ENCODE measurements at places on chromosomes 2 and 18.

- DNase-seq: peak; percentile 92
These were observed 6.6 kb upstream of the PTMA start for GRCh38 chr2:231701456-231702373.

DNA sequence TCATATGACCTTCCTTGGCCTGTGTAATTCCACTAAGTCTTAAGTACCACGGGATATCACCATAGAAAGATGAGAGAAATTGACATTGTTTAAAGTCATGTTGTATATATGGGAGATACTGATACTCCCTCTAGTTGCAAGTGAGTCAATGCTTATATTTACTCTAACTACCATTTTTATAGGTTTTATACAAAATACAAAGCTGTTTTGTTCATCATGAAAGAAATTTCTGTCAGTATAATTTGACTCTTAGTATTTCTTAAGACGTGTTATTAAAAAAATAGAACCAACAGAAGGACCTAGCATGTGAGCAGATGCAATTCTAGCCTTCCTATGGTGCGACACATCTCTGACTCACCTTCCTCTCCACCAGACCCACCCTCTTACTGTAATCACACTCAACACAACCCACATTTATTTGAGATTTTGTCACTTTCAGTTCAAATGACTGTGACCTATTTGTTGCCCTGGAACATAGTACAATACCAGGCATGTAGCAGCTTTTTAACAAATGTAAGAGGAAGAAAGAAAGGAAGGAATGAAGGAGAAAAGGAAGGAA, 453.1 kb downstream of the CMPK2 start:
- DNase-seq: no peak

DNA sequence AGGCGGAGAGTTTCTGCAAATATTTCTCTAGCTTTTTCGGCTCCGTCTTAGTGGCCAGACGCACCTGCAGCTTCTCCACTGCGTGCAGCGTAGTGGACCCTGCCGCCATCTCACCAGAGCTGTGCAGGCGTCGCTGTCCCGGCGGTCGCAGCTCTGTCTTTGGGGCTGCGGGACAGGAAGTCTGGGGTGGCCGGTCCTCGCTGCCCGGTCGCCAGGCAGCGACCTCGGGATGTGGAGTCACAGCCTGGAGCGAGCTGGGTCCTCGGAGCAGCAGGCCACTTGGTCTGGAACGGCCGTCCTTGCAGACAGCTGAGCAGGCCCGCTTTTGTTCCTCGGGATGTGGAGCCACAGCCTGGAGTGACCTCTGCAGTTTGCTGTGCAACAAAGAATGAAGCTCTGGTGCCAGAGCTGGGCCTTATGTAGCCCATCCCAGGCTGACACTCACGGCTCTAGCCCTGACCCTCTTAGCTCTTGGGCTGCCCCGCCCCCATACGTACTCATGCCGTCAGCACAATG, at the start of gene ELOA2:
Gene ELOA2, minus strand, starts transcription at position 466 of the 516 bp plus-strand sequence. Its CDS starts 357 bp downstream, at position 109.
- no peak for DNase-seq

- no peak for DNase-seq
These were observed 6.5 kb upstream of the WNT6 start for GRCh38 chr2:218852911-218853667.

DNA sequence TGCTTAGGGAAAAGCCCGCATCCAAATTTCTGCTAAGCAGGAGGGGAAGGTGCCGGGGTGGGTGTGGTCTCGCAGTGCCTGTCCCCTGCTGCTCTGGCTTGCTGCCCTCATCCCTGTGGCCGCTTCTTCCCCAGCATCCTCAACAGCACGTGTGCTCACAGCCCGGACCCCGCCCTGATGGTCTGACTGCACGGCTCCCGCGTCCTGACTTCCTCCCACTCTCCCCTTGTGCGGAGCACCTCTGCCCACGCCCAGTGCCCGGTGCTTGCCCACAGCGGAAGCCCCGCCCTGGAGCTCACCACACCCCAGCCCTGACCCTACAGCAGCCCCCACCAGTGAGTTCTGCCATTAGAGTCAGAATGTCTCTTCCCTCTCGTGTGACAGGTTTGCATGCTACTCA, 277.9 kb downstream of the NDUFA10 start:
- no peak for DNase-seq

- no peak for DNase-seq
These were observed 100.5 kb upstream of the UNC80 start for GRCh38 chr2:209671020-209671680.

DNA sequence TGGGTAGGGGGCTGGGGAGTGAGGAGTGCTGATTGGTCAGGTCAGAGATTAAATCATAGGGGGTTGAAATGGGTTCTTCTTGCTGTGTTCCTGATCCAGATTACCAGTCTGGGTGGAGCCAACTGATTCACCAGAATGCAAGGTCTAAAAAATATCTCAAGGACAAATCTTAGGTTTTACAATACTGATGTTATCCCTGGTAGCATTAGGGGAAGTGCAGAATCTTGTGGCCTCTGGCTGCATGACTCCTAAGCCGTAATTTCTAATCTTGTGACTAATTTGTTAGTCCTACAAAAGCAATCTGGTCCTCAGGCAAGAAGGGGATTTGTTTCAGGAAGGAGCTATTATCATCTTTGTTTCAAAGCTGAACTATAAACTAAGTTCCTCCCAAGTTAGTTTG, 289.2 kb upstream of the KYNU start:
- no peak for DNase-seq

- no peak for DNase-seq
These were observed 516.6 kb upstream of the ZEB2 start for GRCh38 chr2:145036421-145037011.

- no peak for DNase-seq
These were observed 102.8 kb downstream of the HIBCH start for GRCh38 chr2:190216829-190217228.

GRCh38 chr2:28752631-28753376, 1.2 kb downstream of the PPP1CB start:
- DNase-seq: no peak

- DNase-seq: peak; percentile 85
These were observed at the start of gene ACVR1 for GRCh38 chr2:157876066-157876785. Gene ACVR1, minus strand, starts transcription at chr2:157876330. Its CDS starts 76,837 bp downstream, at chr2:157799493.

GRCh38 chr2:19256121-19256601, 102.3 kb downstream of the OSR1 start:
- peak; percentile 87 for DNase-seq

- DNase-seq: peak; percentile 56
These were observed 535.2 kb downstream of the METTL4 start for GRCh38 chr18:2036086-2036485.

- no peak for DNase-seq
These were observed 158.3 kb downstream of the WDSUB1 start for GRCh38 chr2:159128191-159128590.

DNA sequence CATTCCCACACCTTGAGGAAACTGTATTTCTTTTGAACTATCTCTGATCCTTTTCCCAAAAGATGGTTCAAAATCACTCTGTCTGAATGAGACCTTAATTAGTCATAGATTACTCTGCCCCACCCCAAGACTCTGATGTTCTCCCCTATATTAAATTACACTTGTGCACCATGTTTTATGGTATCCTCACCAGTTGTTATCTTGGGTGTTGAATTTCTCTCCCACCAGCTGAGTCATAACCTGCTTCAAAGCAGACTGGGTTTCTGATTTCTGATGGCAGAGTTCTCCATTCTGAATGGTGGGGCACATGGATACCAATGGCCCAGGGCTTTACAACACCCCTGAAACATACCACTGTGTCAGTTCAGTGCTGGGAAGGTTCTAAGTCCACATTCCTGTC, 15.0 kb downstream of the CDH20 start:
- DNase-seq: no peak

- no peak for DNase-seq
These were observed 5.7 kb downstream of the KLHL23 start for GRCh38 chr2:169739351-169739750.

DNA sequence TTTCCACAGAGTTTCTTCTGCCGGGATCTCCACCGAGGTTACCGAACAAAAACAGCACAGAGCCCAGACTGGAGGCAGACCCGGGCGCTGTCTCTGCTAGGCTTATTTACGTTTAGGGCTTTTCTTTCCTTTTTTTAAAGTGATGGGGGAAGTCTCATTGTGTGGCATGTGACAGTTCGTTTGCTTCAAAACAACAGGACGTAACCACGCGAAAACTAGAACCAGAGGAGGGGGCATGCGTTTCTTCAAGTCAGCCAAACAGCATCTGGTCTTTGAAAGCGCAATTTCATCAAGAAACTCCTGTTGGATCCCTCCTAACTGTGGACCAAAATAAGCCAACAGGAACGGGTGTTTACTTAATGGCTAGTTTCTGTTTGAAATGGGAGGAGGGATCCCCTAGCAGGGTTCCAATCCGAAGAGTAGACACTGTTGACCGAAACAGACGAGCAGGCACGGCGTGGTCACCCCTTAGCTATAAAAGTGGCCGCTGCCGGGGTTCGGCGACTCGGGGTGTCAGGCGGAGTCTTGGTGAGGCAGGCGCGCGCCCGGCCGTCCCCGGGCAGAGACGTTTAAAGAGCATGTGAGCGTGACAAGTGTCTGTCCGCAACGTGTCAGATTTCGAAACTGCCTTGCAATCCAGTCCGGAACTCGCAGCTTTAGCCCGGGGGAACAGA, 997 bp upstream of the TGIF1 start:
- no peak for DNase-seq

DNA sequence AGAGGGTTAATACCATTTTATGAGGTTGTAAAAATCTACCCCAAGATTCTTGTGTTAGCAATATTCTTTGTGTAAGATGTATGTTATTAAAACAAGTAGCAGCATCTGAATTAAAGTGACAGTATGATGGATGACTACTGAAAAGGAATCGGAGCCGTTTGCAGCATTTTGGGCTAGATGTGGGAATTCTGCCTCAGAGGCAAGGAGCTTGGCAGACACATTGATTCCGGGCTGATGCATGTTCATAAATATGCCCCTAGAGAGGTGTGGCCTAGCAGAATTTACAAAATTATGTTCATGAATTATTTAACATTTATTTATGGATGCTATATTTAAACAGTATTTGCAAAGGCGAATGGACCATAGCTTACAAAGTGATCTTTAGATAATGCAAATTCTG, 389.0 kb upstream of the ETAA1 start:
- no peak for DNase-seq

DNA sequence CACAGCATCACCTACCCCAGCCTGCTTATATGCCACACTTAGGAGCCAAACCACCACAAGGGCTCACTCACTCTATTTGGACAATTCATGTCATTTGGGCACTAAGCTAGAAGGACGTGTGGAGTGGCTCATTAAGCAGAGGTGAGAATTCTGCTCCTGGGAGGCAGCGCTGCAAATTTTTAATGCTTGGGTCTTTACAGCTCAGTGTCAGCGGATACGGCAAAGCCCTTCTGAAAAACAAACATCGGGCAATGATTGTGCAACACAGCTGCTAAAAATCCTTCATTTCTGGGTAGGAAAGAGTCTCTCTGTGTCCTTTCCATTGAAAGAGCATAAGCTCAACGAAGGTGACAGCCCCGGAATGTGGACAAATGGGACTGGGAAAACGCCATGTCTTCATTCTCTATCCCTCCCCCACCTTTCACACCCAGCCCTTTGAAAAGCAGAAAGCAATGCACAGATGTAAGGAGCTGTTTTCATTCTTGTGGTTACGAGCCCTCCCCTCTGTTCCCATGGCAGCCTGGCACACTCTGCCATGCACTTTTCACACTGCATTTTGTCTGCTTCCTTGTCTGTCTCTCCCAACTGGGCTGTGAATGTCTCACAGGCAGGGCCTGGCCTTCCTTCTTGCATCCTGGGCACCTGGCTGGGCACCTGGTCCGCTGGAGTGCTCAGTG, 16.0 kb downstream of the TMEM177 start:
- no peak for DNase-seq

GRCh38 chr2:62409442-62409841, 96.6 kb downstream of the TMEM17 start:
- no peak for DNase-seq

DNA sequence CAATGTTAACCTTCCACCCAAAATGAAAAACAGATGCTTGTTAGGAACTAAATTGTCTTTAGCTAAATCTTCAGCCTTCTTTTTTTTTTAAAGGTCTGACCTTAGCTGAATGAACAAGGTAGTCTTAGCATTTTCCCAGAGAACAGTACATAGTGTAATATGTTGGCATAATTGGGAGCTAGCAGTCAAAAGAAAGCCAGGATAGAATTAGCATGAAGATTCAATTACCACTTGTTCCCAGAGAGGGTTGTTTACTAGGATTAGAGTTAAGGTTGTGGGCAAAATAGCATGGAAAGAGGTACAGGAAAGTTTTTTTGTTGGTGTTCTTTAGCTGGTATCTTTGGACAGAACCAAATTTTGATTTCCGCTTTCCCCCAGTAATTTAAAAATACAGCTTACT, 6.9 kb downstream of the CDH20 start:
- no peak for DNase-seq

GRCh38 chr2:190550137-190550536, 15.6 kb upstream of the NEMP2 start:
- DNase-seq: no peak

- no peak for DNase-seq
These were observed 72.9 kb downstream of the XRCC5 start for GRCh38 chr2:216181953-216182461.
